ENCODE measurements at places on chromosomes 16 and 17.
A peak's percentile ranks its signal among the peaks of the same experiment; 100 is the strongest.

DNA sequence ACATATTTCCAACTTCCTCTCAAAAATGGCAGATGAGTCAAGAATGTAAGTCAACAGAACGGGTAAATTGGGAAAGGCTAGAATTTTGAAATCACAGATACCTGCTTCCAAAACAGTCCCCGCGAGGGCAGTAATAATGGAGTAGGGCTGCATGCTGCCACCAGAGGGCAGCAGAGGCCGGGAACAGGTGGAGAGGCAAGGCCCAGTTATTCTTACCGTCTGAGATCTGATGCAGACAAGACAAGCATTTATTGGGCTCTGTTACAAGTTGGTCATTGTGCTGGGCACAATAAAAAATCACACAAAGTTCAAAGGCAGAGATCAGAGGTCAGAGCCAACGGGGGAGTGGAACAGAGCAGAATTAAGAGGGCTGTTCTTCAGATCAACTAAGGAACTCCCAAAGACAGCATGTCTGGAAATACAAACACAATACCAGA lies 8.8 kb upstream of the MLKL start:
- DNase-seq, result peak; percentile 76

DNA sequence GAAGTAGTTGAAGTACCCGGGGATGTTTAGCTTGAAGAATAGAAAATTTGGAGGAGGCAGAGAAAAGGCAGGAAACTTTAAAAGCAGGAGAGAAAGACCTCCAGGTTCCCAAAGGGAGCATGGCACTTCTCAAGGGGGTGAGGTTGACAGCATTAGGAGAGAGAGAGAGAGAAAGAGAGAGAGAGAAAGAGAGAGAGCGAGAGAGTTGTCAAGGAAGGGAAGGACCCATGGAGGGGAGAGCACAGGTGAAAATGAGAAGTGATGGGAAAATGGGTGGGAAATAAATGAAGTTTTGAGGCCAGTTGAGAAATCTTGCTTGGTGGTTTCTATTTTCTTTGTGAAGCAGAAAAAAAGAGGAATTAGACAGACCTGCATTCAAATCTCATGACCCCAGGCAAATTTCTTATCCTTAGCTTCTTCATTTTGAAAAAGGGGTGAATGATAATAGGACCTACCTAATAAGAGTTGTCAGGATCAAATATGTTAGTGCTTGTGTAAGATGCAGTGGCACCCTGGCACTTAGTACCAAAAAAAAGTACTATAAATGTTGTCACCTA lies 24.0 kb downstream of the PRKCB start:
- DNase-seq, result no peak

DNA sequence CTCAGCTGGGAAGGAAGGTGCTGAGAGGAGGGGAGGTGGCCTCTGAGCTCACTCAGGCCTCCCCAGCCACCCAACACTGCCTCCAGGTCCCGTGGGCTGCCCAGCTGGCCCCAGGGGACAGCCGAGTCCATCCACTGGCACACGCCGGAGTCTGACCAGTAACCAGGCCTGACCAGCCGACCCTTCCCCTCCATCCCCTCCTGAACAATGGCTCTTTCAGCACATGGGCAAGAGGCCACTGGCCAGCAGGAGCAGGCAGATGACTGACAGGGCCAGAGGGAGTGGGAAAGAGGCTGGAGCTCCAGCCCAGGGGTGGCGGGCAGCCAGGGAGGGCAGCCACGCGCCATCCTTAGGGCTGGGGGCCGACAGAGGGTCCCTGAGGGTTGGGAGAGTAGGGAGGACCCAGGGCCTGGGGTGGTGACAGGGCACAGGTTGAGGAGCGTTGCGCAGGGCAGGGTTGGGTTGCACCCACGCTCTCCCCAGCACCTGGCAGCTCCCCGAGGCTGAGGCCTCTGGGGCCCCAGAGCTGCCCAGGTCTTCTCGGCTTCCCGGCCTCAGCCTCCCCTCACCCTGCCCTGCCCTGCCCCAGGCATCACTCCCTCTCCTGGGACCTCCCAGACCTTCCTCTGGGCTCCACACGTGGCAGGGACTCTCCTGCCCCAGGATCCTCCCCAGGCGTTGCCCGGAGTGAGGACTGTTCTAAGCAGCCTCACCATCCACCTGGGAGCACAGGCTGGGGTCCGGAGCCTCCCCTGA lies 20.2 kb upstream of the SLC38A10 start:
- no peak for DNase-seq

- DNase-seq, result no peak
These were observed 30.4 kb upstream of the SBK1 start for GRCh38 chr16:28261942-28262341.

DNA sequence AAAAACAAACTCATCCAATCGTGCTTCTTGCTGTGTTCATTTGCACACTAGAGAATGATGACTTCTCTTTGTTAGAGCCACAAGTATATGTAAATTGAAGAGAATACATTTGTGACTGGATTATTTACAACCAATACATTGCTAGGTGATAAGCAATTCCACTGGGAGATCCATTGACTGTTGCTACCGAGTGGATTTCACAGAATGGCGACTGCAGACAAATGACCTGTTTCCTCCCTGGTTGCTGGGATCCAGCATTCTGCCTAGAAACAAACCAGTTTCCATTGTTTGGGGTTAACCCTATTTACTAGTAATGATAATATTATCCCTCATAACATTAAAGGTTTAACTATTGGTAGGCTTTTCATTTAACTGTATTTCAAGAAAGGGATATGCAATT lies 36.9 kb upstream of the CPHXL start:
- no peak for DNase-seq

DNA sequence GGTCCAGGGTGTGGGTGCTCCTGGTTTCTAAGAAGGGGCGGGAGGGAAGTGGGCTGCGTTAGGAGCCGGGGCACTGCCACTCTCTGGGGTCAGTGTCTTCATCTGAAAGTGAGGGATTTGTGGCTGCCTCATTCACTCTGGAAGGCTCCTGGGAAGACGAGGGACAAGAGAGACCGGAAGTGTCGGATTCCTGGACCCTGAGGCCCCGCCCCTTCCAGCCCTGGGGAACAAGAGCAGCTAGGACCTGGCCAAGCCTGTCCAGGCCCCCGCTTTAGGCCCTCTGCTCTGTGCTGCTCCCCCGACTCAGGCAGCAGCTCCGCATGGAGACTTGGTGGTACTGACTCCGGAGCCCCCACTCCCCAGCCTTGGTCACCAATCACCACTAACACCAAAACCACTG lies 6.5 kb downstream of the LGALS3BP start:
- DNase-seq, result no peak

- DNase-seq, result no peak
These were observed 36.6 kb downstream of the TMEM11 start for GRCh38 chr17:21177401-21177800.

- DNase-seq, result no peak
These were observed 237.8 kb downstream of the PRKCA start for GRCh38 chr17:66540131-66540781.

GRCh38 chr17:13010959-13011358 lies 6.9 kb downstream of the ELAC2 start:
- no peak for DNase-seq

DNA sequence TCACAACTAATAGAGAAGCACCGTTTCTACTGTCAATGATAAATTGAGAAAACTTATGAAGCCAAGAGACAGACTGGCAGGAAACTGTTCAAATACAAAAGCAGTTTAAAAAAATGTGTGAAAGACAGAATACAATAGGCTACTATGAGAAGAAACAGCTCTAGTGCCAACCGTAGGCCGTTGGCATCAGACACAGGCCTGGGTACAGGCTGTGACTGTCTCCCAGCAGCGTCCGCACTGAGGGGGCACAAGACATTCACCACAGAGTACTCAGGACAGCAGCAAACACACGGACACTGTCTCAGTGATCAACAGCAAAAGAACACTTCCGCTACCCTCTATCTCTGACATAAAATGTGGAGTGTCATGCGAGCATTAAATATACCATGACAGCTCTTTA lies 7.8 kb upstream of the C1QBP start:
- no peak for DNase-seq

DNA sequence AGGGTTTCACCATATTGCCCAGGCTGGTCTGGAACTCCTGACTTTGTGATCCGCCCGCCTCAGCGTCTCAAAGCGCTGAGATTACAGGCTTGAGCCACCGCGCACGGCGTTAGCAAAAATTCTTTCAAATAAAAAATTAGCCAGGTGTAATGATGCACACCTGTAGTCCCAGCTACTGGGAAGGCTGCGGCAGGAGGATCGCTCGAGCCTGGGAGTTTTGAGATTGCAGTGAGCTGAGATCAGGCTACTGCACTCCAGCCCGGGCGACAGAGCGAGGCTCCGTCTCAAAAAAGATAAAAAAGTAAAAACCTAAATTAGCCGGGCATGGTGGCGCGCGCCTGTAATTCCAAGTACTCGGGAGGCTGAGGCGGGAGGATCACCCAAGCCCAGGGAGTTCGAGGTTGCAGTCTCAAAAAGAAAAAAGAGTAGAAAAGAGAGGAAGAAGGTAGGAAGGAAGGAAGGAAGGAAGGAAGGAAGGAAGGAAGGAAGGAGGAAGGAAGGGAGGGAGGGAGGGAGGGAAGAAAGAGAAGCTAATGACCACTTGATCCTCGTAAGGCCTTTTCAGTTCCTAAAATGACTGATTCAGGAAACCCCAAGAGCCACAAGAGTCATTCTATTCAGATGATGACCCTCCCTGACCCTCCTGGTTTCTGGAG lies 59.2 kb downstream of the SRL start:
- DNase-seq, result no peak

DNA sequence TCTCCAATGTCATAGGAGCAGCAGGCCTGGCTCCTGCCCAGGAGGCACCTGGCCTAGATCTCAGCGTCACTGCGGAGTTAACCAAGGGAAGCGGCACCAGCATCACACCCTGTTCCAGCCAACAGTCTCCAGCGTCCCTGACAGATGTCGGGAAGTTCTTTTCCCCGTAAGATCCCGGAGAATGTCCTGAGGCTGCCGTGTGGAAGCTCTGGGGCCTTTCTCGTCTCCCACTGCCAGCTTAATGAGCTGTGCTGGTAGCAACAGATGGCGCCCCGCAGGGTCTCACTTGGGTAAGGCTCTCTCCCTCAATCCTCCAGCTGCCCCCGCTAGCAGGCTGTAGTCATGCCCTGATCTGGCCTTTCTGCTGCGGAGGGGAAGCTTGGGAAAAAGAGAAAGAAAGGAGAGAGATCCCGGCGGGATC lies 57.5 kb downstream of the MARCHF10 start:
- no peak for DNase-seq

DNA sequence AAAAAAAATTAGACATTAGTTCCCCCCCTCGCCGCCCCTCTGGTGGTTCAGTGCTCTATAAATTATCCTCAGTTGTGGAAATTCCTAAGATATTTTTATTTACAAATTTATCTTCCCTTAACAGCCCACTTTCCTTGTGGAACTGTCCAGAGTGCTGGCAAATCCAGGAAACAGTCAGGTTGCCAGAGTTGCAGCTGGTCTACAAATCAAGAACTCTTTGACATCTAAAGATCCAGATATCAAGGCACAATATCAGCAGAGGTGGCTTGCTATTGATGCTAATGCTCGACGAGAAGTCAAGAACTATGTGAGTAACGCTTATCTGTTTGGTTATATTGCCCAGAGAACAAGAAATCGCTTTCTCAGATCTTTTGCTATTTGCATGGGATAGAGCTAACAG lies 2.9 kb downstream of the KPNB1 start:
- no peak for DNase-seq

- no peak for DNase-seq
These were observed 9.7 kb upstream of the NXPH3 start for GRCh38 chr17:49565948-49566491.

GRCh38 chr17:73013816-73014663 lies 78.4 kb downstream of the SLC39A11 start:
- DNase-seq, result no peak

DNA sequence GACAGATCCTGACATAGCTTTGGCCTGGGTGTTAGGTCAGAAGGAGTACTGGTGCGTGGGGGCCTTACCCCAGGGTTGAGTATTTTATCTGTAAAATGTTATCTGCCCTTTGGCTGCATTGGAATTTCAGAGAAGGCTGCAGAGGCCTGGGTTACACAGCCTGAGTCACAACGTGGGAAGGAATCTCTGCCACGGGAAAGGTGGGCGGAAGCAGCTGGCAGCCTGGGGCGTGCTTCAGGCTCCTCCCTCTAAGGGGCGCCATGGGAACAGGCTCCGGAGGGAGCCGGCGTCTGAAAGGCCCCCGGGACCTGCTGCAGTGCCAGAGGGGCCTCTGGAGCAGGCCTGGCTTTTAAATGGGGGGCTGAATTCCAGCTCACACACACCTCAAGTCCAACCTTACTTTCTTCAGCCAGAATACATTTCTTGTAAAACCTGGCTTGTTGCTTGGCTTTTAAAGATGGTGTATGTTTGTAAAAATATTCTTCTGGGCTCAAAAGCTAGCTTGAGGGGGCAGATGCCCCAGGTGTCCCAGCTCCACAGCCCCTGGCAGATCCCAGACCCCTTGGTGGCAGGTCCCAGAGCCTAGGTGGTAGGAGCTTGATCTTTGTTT lies 142.2 kb downstream of the RAB11FIP4 start:
- no peak for DNase-seq

- no peak for DNase-seq
These were observed 8.1 kb downstream of the CES4A start for GRCh38 chr16:66996324-66996982.

GRCh38 chr16:72985148-72985941 lies 62.6 kb downstream of the ZFHX3 start:
- no peak for DNase-seq

DNA sequence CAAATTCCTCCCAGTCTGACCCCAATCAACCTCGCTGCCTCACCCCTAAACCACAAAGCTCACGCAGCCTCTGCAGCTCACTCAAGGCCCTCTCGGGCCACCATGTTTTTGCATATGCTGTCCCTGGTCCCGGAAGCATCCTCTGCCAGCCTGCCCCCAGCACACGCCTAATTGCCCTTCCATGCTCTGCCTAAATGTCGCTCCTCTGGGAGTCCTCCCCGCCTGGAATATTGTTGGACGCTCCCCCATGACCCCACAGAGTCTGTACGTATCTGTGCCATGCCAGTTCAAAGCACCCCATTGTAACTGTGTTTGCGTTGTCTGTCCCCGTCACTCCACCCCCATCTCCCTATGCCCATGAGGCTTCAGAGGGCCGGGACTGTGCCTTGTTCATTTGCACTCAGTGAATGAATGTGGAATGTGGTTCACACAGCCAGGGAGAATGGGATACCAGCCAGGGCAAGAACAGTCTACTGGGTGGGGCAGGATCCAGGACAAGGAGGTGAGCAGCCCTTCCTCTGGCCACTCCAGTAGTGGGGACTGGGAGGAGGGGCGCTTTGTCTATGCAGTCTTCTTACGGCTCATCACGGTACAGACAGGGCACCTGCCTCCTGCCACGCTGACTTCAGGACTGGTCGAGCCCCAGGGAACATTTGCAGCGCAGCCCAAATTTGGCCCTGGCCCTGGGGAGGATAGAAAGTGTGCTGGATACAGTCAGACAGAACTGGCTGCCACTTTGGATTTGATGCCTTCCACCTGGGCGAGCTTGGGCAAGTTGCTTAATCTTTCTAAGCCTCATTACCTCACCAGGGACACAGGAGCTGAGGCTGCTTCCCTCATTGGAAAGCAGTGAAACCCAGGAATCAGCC lies 48.5 kb downstream of the NOS2 start:
- DNase-seq, result no peak

GRCh38 chr17:19370493-19370960 lies 7.8 kb upstream of the MAPK7 start:
- DNase-seq, result no peak

GRCh38 chr17:56880133-56880532 lies 33.7 kb downstream of the TRIM25 start:
- DNase-seq, result no peak
